ENCODE measurements at places on chromosomes 6 and 20.

GRCh38 chr6:10655508-10656055 is 38.8 kb downstream of the C6orf52 start:
- DNase-seq: no peak

GRCh38 chr20:10557685-10558084 is 116.1 kb downstream of the JAG1 start:
- DNase-seq: no peak

GRCh38 chr6:16828058-16828457 is 66.8 kb upstream of the ATXN1 start:
- no peak for DNase-seq

DNA sequence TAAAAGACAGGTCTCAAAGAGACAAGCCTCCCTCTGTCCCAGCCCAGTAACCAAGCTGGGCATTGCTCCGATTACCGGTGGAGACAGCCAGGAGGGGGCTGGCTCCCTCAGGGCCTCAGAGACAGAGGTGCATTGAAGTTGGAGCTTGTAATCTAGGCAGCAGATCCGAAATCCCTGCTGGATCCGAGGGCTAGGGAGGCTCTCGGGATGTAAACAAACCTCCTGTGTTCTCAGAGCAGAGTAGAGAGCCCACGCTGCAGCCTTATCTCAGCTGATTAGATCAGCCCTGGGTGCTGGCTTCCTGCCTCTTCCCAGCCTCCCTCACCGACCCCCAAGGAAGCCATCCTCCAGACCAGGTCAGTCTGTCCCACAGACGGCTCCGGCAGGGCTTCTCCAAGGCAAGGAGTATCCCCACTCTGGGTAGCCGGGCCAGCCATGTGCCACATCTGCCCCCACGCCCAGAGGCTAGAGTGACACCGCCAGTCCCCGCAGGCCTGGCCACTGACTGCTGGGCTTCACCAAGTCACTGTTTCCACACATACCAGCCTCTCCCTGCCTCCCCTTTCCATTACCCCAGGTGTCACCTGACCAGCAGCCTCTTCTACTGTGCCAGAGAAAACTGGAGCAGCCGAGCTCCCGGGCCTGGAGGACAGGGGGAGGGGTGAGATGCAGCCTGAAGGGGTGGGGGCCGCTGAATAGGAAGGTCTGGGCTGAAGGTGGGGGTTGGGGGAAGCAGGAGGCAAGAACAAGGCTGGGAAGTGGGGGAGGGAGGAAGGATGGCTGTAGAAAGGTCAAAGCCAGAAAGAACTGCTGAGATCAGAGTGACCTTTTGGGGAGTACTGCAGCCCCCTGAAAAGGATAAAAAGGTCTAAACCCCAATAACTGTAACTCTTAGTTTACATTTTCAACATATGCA is 6.0 kb downstream of the SDC4 start:
- no peak for DNase-seq

DNA sequence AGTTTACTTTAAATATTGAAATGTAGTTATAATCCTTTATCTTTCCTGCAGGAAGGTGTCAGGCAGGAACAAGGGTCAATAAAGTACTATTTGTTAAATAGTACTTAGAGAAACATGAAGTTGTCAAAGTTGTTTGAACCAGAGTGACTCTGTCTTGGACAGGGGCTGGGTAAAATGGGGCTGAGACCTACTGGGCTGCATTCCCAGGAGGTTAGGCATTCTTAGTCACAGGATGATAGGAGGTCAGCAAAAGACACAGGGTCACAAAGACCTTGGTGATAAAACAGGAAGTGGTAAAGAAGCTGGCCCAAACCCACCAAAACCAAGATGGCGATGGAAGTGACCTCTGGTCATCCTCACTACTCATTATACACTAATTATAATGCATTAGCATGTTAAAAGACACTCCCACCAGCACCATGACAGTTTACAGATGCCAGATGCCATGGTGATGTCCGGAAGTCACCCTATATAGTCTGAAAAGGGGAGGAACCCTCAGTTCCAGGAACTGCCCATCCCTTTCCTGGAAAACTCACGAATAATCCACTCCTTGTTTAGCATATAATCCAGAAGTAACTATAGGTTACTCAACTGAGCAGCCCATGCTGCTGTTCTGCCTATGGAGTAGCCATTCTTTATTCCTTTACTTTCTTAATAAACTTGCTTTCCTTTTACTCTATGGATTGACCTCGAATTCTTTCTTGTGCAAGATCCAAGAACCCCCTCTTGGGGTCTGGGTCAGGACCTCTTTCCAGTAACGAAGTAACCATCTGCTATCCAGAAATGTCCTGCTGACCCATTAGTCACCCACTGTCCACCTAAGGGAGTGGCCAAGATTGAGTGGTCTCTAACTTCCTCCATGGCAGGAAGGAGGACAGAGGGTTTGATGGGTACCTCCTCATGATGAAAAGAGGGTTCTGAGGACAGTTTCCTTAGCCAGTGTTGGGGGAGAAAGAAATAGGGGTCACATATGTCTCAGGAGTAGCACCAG is 19.6 kb downstream of the SLC22A2 start:
- DNase-seq: no peak

Measured in brain pericyte (primary cell).